Ammon's horn (tissue), 1 donor: ENCODE measurements at places on chromosomes 7 and 10.

DNA sequence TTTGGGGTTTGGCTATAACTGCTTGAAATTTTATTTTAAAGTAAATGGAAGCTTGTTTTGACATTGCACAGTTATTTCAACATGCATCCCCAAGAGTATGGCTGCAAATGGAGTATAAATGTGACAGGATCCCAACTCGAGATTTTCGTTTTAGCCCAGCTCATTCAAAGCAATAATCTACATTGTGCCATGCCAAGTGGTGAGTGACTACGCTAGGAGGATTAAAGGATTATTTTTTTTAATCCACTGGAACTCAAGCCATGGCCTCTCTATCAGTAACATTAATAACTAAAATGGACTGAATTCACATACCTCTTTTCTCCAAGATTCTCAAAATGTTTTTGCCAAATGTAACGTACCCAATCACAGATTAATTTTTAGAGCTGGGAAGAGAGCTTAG lies 60.6 kb upstream of the AUTS2 start:
- DNase-seq = no peak

DNA sequence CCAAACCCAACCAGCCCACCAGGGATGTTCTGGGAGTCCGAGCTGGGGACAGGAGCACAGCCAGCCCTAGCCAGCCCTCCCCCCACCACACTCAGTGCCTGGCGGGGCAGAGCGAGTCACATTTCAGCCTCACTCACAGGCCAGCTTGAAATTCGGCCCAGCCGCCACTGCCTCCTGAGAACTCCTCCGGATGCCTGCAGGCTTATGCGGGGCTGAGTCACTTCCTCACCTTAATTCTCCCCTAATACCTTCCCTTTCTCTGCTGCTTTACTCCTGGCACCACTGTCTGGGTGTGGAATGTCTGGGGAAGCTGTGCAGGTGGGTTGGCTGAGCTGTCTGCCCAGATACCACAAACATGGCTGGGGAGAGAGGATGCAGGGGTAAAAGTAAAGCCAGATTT lies 22.6 kb upstream of the DLG5 start:
- DNase-seq = no peak

DNA sequence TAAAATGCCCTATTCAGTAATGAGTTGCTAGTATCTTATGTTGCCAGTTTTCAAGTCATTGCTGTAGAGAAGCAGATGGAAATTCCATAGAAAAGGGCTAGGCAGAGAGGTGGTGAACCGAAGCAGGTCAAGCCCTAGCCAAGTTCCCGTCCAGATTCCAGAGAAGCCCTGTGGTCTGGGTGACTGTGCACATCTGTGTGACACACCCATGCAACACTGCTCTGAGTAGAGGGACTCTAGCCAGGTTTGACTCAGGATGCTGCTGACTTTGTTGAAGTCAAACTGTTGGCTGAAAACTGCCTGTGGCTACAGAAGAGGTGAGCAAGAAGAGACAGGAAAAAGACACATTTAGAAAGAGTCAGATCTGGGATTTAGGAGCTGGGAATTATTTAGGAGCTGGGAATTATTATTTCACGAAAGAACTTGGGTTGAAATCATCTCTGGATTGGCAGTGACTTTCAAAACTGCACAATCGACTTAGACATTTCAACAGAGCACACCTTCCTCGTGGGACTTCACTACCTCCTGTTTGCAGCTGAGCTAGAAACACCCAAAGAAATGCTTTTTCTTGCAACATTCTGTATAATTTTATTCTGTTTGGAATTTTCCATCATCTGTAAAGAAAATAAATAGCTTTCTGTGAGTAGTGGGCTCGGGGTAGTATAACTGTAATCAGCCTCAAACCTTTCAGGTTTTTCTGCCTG lies 149.1 kb upstream of the PRKCQ start:
- DNase-seq = no peak

- no peak for DNase-seq
Measured at GRCh38 chr10:79149662-79150443, 81.1 kb downstream of the ZMIZ1 start.

- DNase-seq = no peak
Measured at GRCh38 chr10:23479798-23480473, 41.1 kb downstream of the OTUD1 start.

- peak; percentile 81 for DNase-seq
Measured at GRCh38 chr7:40232242-40232893, 97.6 kb downstream of the SUGCT start.

DNA sequence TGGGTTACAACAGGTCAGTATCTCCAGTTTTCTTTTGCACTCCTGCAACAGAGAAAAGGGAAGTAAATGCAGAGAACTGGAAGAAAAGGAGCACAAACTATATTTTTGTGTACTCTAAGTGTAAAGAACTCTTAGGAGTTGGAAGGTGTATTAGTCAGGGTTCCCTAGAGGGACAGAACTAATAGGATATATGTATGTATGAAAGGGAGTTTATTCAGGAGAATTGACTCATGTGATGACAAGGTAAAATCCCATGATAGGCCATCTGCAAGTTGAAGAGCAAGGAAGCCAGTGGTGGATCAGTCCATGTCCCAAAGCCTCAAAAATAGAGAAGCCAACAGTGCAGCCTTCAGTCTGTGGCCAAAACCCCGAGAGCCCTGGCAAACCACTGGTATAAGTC lies 22.6 kb upstream of the RAB18 start:
- DNase-seq = no peak

- no peak for DNase-seq
Measured at GRCh38 chr7:142859829-142860228, 5.0 kb downstream of the EPHB6 start.

DNA sequence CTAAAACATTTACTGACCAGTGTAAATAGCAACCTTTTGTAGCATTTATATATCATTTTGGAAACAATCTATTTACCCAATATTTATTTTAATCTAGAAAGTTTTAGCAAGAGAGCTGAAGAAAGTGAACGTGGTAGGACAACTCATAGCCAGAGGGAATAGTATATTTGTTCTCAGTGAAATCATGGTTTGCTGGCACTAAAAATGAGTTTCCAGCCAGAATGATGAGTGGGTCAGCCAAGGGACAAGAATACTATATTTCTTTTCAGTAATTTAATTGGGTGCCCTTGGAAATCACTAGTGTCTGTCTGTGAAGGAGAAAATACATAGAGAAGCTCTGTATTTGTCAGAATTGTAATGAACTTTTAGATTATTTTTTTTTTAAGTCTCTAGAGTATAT lies 74.9 kb downstream of the MINPP1 start:
- no peak for DNase-seq

GRCh38 chr7:28145931-28146330 lies 34.7 kb downstream of the JAZF1 start:
- no peak for DNase-seq

DNA sequence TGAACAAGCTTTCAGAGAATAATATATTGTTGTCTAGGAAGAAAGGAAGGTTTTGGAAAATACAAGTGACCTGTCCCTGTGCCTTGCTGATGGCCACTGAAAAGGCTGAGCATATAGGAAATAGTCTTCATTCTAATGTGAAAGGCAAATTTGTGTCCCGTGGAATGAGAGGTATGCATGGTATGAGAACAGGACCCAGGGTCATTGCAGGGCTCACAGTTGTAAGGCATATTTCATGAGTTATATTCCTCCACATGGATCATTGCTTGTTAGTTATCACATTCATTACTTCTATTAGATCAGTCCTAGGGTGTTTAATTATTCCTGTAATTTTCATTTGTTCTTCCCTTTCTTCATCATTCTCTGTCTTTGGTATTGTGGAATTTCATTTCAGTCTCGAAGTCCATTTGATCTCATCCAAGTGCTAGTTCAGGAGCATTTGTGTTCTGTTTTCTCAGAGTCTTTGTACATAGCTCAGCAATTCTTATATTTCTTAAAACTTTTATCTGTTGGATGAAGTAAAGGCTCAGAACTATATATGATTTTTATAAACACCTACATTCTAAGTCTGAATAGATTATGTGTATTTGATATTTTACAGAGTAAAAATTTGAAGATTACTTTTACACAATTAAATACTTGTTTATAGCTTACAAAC lies 39.4 kb upstream of the ARHGAP21 start:
- no peak for DNase-seq

- DNase-seq = no peak
Measured at GRCh38 chr10:108252771-108253170, 1088.3 kb upstream of the SORCS1 start.

DNA sequence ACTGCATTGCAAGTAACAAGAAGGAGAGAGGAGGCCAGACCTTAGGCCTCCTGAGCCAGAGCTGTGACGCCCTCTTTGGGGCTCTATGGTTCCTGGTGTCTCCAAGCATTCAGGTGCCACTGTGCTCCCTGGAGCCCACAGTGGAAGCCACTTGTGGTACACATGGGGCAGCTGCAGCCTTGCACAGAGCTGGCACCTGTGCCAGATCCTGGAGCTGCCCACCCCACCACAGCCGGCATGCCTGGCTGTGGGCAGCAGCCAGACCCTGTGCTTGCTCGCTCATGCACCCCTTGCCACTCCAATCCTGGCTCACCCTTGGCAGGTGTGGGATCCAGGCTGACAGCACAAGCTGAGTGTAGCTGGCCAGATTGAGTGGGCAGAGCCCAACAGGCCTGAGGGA lies 173.8 kb upstream of the SMIM30 start:
- DNase-seq = no peak

DNA sequence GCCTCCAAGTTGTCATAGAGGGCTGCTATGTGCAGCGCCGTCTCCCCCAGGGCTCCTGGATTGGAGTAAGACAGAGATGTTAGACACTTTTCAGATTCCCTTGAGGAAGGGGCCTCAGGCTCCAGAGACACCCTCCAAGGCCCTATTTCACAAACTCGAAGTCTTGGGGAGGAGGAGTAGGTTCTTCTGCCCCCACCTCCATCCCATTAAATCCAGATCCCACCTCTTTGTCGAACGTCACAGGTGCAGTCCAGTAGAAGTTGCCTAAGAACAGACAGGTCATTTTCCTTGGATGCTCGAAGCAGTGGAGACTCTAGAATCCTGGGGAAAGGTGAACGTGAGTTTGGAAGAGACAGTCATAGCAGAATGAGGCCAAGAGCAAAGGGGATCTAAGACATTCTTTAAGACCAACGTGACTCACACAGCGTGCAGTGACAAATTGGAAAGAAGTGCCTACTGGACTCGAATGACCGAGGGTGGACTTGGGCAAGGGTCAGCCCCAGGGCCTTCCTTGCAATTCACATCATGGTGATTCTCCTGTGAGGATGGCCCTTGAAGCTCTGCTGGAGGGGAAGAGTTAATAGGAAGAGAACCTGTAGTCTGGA lies 3.3 kb downstream of the TRPV5 start:
- DNase-seq = no peak

DNA sequence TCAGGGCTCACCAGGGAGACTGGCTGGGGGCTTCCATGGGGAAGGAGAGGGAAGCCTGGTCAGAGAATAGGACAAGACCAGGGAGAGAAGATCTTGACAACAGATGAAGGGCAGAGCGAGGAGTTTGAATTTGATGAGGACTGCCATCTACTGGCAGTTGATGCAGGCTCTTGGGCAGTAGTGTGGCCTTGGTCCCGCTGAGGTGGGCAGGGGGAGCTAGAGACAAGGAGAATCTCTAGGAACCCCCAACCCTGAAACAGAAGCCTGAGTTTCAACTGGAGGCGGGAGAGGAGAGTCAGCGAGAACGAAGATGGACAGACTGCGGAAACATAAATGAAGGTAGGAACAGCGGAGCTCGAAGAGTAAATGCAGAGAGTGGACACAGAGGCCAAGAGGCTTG lies 81.0 kb downstream of the PPP1R3C start:
- DNase-seq = peak; percentile 73

DNA sequence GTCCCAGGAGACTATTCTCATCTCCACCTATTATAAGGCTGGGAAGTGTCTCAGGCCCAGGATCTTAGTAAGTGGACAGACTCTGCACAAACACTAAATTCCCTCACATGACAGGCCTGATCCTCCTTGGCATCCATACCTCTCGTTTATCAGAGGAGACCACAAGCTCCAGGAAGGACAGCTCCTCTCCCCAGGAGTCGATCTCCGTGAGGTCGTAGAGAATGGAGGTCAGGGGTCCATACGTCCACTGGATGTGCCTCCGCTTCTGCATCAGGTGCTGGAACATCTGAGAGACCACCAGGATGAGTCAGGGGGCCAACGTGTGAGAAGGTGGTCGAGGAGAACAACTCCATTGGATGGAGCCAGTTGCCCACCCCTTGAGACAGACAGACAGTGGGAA lies 5.6 kb downstream of the TRPV5 start:
- no peak for DNase-seq

DNA sequence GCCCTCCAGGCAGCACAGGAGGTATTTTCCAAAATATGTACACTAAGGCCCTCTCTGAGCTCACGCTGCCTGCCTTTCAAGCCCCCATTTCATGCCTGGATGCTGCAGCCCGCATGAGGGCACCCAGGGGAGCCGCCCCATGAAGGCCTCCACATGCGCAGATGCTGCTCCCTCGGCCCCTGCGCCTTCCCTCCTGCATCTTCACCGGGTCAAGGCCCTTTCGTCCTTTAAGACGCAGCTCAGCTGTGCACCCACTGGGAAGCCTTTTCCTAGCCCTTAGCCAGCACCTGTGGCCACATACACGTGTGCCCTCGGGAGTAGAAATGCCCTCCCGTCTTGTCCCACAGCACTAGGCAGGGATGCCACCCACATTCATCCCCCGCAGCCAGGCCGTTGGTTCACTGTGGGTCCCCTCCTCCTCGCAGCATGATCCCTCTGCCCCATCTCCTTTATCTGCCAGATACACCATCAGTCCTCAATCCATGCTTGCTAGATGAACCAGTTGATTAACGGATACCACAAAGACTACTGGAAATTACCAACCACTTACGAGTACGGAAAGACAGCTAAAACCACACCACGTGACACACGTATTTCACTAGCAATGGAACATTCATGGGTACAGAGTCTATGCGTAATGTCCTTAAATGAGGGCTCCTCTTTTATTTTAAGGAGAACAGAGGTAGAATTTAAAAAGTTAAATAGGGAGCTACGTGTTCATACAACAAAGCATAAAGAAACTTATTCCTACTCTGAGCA lies 278.0 kb downstream of the TNS3 start:
- no peak for DNase-seq

GRCh38 chr10:18313140-18313530 lies 172.9 kb downstream of the CACNB2 start:
- no peak for DNase-seq

DNA sequence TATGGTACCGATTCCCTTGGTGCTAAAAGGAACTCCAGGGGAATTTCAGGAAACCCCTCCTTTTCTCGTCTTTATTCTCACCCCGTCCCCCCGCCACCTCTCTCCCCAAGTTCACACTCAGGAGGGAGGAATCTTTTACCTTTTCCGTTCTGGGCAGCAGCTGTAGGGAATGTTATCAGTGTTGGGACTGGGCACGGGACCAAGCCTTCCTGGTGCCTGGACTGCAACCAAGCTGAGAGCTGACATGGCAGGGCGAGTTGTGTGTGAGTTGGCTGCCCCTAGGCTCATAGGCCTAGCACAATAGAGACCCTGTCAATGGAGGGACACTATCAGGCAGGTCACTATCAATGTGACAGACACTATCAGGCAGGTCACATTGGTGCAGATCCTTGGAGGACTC lies 121.4 kb downstream of the TCF7L2 start:
- DNase-seq = peak; percentile 12

GRCh38 chr10:78956391-78956790 lies 112.4 kb upstream of the ZMIZ1 start:
- DNase-seq = no peak
